Central memory CD8-positive, alpha-beta T cell (primary cell): ENCODE measurements at places on chromosomes 7 and 10.

- H3K27ac ChIP-seq: no peak overlapping the region
- H3K4me1 ChIP-seq: no peaks in the 10 kb centered on the region
- H3K27me3 ChIP-seq: peaks cover 16% of the 10 kb centered on the region
These were observed 190.9 kb upstream of the LYZL2 start for GRCh38 chr10:30820261-30820991.

DNA sequence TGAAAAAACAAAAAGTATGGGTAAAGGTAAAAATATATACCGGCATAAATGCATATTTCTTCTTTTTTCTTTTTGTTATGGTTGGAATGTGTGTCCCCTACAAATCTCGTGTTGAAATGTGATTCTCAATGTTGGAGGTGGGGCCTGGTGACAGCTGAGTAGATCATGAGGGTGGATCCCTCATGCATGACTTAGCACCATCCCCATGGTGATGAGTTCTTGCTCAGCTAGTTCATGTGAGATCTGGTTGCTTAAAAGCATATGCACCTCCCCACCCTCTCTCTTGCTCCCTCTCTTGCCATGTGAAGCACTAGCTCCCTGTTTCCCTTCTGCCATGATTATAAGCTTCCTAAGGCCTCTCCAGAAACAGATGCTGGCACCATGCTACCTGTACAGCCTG, 93.3 kb downstream of the HYCC1 start:
- H3K36me3 ChIP-seq: no peaks in the 10 kb centered on the region
- no peaks in the 10 kb centered on the region for H3K4me1 ChIP-seq
- no peak overlapping the region for H3K27ac ChIP-seq

- DNase-seq: no peak
- no peak overlapping the region for H3K27ac ChIP-seq
- peaks cover 5% of the 10 kb centered on the region for H3K36me3 ChIP-seq
- H3K4me3 ChIP-seq: no peak overlapping the region
- no peaks in the 10 kb centered on the region for H3K27me3 ChIP-seq
These were observed 93.6 kb downstream of the UBE2H start for GRCh38 chr7:129859183-129859582.

DNA sequence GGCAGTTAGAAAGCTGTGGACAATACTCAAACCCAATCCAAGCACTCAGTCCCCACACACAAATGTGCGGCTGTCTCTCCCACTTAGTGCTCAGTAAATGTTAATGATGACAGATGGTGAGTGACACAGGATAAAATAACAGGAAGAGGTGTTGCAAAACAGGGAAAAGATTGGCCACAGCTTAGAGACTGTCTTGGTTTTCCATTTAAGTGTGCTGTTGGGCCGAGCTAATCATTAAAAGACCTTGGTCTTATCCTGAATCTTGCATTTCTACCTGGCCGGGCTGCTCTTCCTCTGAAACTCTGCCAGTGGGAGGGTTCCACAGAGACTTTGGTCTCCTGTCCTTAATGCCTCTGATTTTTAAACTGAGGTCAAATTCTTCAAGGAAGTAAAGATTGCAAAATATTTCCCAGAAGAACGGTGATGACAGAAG, 113.1 kb upstream of the RNF32 start:
- DNase-seq: no peak
- no peak overlapping the region for H3K27ac ChIP-seq
- no peaks in the 10 kb centered on the region for H3K36me3 ChIP-seq
